ENCODE measurements at places on chromosomes 5 and 9.
A peak's percentile ranks its signal among the peaks of the same experiment; 100 is the strongest.

- DNase-seq: no peak
Measured at GRCh38 chr9:106758911-106759310, 104.1 kb upstream of the ZNF462 start.

- no peak for DNase-seq
Measured at GRCh38 chr5:64587370-64587769, 81.6 kb downstream of the RGS7BP start.

DNA sequence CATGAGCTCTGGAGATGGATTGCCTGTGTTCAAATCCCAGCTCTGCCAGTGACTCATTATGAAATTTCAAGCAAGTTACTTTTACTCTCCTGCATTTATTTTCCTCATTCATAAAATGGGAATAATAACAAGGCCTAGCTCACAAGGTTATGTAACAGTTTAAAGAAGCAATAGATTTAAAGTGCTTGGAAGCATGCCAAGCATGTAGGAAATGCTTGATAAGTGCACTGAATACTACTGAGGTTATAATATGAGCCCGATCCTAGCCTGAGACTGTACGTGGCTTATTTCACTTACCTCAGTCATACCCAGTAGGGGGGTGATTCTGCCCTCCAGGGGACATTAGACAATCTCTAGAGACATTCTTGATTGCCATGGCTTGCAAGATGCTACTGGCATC lies 734.1 kb upstream of the WWC1 start:
- no peak for DNase-seq

DNA sequence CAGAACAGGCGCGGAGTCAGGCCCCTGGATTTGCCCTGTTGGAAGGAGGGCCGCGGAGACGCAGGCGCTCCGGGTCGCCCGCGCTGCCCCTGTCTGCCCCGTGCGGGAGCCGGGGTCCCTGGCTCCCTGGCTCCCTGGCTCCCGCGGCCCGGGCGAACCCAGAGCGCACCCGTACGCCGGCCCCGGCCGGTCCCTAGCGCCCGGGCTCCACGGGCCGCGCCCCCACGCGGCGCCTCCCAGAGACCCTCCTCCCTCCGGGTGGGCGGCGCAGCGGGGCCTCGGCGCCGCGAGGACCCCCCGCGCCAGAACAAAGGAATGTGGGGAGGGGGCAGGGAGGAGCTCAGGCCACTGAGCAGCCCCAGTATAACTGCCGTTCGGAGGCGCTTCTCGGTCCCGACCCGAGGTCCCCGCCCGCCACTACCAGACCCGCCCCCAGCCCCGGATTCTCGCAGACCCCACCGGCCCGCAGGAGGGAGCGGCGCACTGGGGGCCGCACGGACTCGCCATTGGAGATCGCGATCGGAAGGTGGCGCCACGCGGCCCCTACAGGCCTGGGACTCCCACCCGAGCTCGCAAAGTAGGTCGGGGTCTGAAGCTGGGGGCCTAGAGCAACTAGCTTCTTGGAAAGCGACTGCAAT lies 2.4 kb downstream of the NFIL3 start:
- no peak for DNase-seq

- DNase-seq: peak; percentile 35
Measured at GRCh38 chr9:95724253-95724991, 151.1 kb upstream of the ERCC6L2 start.

DNA sequence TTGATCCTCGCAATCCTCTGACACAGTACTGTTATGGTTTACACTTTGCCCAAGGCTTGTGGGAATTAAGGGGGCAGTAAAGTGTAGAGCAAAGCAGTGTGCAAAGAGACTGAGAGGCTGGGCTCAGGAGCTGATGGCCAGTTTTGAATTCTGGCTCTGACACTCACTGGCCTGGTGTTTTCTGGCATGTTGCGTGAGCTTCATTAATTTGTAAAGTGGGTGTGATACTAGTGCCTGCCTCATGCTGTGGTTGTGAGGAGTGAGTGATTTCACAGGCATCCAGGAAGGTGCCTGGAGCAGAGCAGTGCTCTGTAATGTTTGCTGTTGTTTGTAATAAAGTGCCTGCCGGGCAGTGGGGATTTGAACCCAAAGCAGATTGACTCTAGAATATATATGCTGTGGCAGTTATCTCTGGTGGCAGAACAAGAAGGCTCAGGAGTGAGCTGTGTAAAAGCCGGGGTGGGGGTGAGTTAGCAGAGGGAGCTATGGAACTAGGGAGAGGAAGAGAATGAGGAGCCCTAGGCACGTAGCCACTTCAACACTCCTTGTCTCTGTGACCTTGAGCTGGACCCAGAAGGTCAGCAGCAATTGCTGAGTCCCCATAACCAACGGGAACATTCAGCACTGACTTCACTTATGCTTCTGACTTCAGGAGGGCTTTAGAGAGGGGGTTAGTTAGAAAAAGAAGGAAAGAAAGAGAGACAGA lies 108.5 kb downstream of the DOCK2 start:
- no peak for DNase-seq

DNA sequence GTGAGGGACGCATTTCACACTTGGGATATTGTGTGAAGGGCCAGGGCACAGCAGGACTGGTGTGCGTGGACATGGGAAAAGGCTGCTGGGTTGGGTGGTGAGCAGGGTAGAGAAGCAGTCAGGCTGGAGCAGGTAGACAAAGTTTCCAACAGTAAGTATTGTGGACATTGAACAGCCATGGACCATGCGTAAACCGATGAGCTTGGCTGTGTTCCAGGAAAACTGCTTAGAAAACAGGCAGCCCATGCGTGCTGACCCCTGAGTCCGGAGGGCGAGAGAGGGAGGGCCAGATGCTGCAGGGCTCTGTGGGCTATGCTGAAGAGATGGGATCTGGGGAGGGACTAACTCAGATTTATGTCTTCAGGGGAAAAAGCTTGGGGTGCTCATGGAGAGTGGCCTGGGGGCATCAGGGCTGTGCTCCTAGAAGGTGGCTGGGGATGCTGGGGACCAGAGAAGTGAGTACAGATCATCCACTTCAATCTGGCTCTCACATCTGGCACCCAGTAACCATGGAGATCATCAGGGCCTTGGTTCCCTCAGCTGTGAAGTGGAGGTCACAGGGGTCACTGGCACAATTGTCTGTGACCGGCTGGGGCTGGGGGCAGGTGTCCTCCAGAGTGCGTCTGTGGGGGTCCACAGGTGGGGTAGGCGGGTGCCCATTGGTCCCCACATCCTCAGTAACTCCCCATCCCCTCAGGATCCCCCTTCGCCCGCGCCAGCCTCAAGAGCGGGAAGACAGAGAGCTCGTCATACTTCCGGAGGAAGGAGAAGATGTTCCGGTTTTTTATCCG lies 93.3 kb downstream of the CACNA1B start:
- no peak for DNase-seq

GRCh38 chr9:125521462-125522327 lies 185.3 kb downstream of the MAPKAP1 start:
- DNase-seq: peak; percentile 31

GRCh38 chr9:129714511-129715061 lies 38.3 kb downstream of the PTGES start:
- no peak for DNase-seq

DNA sequence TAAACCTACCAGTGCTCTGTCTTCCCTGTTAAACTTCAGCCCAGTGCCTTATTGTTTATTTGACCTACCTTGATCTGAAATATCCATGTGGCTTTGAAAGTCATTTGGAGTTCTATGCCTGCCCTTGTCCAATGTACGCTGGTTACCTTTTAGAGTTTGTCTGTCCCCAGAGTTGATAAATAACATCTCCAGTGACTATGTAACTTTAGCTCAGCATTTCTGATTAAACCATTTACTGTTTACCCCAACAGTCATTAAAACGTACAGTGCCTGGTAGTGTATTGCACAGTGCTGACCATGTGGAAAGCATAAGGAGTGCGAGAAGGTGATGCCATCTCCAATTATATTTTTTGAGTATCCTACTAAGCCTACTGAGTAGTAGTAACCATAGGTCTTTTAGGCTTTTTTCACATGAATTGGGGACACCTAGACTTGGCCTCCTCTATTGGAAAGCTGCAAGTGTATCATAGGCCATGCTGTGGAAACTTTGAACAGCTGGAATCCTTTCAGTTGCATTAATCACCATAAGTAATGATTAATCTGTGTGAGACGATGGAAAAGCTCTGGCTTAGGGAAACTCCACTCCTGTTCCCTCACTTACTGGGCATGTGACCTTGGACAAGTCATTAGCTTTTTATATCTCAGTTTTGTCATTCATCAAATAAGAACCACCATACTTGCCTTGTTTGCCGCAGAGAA lies 93.5 kb downstream of the MAST4 start:
- DNase-seq: no peak

- DNase-seq: no peak
Measured at GRCh38 chr9:21616082-21616778, 134.1 kb upstream of the IFNE start.

- no peak for DNase-seq
Measured at GRCh38 chr5:175286981-175287380, 157.0 kb downstream of the DRD1 start.

DNA sequence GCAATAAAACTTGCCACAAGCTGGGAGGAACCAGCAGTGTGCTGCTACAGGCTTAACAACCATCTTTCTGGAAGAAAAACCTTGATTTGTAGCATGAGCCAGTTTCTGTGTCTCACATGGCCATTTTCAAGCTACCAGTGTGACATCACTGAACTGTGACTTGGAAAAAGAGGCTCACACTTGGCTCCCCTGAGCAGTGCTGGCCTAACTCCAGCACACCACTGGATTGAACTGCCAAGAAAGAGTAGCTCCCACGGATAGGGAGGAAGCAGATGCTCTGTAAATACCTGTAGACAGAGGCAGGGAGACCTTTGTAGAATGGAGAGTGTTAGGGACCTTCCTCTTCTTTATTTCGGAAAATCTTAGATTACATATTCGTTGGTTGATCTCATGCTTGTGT lies 197.9 kb downstream of the SH3GL2 start:
- DNase-seq: no peak

DNA sequence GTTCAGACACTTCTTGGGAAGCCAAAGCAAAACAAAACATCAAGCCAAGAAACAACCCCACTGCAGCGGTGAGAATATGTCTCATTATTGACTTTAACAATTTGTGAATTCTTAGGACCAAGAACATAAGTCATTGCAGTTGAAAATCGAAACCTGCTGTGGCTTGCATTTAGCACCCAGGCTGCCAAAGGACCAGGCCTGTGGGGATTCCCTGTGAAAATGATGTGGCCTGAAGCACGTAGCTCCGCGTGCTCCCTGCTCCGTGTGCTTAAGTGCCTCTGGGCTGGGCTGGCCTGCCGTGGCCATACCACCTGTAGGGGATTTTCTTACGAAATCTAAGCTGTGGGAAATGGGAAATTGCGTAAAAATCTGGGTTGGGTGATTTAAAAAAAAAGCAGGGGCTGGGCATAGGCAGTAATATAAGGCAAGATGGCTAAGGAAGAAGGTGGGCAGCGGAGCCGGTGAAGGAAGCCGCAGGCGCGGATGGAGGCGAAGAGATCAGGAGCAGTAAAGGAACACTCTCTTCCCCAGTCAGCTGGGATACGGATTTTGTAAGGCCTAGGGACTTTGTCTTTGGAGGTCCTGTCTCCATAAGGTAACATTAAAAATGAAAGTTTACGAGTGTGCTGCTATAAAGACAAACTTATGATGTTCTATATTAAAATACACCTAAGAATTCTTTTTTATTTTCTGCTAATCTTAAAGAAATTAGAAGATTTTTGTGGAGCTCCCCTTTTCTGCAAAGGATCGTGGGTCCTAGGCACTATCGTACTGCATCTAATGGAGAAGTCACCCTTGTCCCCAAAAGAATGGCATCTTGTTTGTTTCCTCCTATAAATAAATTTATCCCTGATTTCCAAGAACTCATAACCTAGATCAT lies 189.6 kb upstream of the SEMA6A start:
- no peak for DNase-seq

GRCh38 chr9:88173378-88173999 lies 35.2 kb upstream of the SPATA31C2 start:
- DNase-seq: no peak

- DNase-seq: no peak
Measured at GRCh38 chr5:40976836-40977235, 67.5 kb downstream of the C7 start.

DNA sequence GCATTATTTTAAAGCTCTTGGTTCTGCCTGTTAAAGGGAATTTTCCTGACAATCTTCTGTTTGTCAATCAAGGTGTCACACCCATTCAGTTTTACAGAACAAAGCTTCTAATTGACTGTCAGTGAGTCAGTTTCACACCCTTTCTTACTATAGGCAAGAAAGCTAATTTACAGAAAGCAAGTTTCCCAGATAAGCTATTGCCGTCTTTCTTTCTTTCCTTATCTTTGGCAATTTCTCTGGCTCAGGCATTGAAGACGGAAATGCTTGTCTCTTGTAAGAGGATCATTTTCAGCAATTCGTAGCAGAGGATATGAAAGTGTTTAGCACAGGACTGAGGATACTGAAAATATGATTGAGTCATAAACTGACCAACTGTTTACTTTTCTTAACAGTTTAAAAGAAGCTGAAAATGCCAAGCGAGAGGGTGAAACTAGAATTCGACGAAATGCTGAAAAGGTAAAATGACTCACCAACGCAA lies 27.0 kb downstream of the SPINK5 start:
- DNase-seq: no peak

DNA sequence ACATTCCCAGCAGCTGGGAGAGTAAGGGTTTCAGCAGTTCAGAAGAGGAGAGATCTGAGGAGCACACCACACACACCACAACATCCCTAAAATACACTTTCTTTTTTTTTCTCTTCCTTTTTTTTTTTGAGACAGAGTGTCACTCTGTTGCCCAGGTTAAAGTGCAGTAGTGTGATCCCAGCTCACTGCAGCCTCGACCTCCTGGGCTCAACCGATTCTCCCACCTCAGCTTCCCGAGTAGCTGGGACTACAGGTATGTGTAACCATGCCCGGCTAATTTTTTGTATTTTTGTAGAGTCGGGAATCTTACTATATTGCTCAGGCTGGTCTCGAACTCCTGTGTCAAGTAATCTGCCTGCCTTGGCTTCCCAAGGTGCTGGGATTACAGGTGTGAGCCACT lies 9.7 kb upstream of the UBAP1 start:
- DNase-seq: no peak

DNA sequence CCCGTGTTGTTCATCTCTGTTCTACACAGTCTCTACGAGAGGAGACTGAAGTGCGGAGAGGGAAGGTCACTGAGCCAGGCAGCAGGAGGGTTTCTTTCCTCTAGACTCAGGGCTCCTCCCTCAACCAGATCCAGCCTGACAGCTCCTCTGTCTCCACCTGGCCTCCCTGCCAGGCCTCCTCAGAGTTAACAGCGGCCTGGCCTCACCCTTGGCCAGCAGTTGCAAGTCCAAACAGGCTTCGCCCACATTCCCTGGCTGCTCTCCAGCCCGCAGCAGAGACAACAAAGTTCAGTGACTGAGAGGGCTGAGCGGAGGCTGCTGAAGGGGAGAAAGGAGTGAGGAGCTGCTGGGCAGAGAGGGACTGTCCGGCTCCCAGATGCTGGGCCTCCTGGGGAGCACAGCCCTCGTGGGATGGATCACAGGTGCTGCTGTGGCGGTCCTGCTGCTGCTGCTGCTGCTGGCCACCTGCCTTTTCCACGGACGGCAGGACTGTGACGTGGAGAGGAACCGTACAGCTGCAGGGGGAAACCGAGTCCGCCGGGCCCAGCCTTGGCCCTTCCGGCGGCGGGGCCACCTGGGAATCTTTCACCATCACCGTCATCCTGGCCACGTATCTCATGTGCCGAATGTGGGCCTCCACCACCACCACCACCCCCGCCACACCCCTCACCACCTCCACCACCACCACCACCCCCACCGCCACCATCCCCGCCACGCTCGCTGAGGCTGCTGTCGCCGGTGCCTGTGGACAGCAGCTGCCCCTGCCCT lies at the start of gene HRCT1:
TSS of gene HRCT1 (plus strand) at position 291 of the 768 bp plus-strand sequence. CDS start at position 377, 86 bp downstream.
- no peak for DNase-seq
